Cerebellum (tissue), 4 donors: ENCODE measurements at places on chromosomes 4 and X.

DNA sequence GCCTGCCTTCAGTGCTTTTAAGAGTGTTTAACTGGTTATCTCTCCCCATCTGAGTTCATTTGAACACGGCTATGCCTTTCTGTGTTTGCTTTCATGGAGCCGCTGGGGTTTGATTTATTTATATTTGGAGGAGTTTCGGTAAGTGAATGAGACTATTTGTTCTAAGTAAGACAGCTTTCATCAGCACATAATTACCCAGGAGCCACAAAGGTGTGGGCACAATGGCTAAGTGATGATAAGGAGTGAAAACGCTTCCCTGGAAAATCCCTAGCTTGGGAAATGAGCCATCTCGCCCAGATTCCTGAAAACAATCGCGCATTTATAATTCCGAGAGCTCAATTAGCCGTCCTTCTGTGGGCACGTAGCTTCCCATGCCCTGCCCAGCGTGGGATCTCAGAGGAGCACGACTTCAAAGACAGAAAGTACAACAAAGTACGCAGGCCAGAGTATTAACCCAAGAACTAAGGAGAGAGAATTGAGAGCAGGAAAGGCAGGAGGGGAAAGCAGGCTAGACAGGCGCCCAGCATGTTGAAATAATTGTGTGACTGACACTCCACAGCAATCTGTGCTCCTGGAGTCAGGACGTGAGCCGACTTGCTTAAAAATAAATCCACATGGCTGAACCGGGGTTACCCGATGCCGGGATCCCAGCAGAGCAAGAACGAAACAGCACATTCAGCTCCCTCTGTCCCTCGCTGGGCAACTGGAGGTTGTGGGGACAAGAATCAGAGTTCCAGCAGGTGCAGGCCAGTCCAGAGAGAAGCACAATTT, 99.0 kb downstream of the DHRSX start:
- DNase-seq, result no peak

- DNase-seq, result peak; percentile 2
These were observed 752 bp upstream of the ATP6AP2 start for GRCh38 chrX:40579900-40580536.

DNA sequence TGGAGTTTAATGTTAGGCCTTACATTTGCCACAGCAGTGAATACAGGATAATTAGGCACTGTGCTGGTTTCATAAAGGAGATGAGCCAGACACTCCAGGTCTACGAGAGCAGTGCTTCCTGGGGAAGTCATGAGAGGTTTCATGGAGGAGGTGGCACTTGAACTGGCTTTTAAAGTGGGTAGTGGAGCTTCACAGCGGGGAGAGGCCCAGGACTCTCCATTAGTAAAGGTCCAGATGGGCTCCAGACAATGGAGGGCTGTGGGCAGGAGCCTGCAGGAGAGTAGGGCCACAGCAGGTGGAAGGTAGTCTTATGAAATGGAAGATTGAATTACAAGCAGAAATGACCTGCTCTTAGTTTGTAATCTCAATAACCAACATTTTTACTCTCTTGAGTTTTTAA, 29.0 kb downstream of the CLDN22 start:
- no peak for DNase-seq

- no peak for DNase-seq
These were observed 476.5 kb downstream of the NKX6-1 start for GRCh38 chr4:84022564-84022963.
